ENCODE measurements at places on chromosomes 16 and 17.

DNA sequence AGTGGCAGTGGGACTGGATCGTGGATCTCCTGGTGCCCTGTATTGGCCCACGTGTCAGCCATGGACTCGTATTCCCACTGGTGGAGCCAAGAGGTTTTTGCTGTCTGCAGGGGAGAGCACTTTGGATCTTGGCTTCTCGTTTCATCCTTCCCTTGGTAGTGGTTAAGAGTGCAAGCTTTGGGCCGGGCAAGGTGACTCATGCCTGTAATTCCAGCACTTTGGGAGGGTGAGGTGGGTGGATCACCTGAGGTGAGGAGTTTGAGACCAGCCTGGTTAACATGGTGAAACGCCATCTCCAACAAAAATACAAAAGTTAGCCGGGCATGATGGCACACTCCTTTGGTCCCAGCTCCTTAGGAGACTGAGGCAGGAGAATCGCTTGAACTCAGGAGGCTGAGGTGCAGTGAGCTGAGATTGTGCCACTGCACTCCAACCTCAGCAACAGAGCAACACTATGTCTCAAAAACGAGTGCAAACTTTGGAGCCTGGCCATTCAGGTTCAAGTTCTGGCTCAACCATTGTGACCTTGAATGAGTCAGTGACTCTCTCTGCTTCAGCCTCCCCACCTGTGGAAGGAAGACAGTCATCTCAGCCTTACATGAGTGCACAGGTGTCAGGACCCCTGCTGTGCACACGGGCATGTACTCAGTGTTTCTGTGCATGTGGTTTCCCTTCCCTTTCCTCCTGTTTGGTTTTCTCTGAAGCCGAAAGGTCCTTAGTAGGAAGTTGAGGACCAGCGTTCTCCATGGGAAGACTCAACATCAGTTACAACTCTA is 57.4 kb downstream of the PLCG2 start:
- DNase-seq: no peak

DNA sequence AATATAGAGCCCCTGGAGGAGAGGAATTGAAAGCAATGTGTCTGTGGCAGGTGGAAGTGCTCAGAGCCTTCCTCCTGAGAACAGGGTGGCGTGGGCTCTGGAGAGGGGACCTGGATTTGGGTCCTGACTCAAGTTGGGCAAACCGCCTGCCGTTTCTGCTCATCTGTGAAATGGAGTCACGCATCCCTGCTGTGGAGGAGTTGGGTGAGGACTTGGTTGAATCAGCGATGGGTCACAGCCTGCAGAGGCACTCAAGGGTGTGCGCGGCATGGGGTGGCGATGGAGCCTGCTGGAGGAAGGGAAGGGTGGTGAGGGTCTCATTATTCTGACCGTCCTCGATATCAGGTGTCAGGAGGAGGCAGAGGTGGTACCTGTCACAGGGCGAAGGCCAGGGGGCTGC is 3.1 kb downstream of the ADAD2 start:
- DNase-seq: no peak

DNA sequence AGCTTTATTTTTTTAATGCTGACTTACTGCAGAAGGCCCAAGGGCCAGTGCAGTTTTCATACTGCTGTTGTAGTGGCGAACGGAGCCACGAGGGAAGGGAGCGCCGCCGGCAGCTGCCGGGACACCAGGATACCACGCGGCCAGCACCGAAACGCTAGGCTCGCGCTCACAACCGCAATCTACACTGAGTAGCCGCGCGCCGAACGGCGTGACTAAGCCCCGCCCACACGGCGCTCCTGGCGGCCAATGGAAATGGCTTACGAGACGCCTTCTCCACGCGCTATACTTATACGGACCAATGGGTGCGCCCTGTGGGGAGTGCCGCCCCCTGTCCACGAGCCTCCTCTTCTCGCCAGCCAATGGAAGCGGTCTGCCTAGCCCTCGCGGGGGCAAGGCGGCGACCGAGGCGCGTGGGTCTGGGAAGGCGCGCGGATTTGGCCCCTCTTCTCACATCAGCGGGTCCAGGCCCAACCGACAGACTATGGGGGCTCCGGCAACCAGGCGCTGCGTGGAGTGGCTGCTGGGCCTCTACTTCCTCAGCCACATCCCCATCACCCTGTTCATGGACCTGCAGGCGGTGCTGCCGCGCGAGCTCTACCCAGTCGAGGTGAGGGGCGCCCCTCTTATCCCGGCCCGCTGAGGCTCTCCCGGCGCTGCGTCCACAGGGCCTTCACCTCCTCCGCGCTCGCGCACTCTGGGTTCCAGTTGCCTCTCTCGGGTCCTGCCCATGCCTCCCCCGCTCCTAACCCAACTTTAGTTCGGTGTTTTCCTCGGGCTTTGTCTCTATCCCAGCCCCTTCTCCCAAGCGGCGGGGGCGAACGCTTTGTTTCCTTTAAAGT is at the start of gene TMEM97:
TMEM97 (plus strand) TSS at position 442 of the 839 bp plus-strand sequence; CDS start at position 482, 40 bp downstream.
- peak; percentile 94 for DNase-seq

- peak; percentile 43 for DNase-seq
These were observed 11.1 kb downstream of the TSPOAP1 start for GRCh38 chr17:58317421-58318064.

- no peak for DNase-seq
These were observed 96.7 kb downstream of the TRIM37 start for GRCh38 chr17:59010026-59010425.

Data from AG04450 (cell line).